ENCODE measurements at places on chromosomes 2 and 18. TPM values are rescaled to one million over a fixed set of nuclear protein-coding genes. Genes with fewer than 3 reads are reported as not detected.

The TBR1 gene
- polyA plus RNA-seq, result not detected

The CRYBA2 gene
- polyA plus RNA-seq, result 1.6 TPM

The RAB6C gene
- polyA plus RNA-seq, result 0.24 TPM

The PAX3 gene
- polyA plus RNA-seq, result not detected

The FARP2 gene
- 35.8 TPM for polyA plus RNA-seq

The NT5DC4 gene
- polyA plus RNA-seq, result not detected

The RGPD8 gene
- polyA plus RNA-seq, result 4.8 TPM

The RESP18 gene
- polyA plus RNA-seq, result not detected

The GALR1 gene
- 0.64 TPM for polyA plus RNA-seq

DNA sequence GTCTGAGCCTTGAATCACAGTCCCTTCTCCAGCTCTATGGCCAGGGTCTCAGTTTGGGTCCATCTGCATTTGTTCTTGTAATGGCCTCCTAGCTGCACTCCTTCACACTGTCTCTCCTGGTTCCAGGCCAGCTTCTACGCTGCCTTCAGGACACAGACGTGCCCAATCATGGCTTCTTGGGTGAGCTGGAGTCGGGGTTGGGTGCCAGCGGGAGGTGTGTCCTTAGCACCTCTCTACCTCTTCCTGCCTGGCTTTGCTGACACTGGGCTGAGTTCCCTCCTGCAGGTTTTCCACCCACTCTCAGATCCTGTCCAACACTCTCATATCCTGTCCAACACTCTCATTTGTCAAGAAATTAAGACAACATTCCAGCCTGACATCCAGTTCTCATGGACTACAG is 9.6 kb downstream of the TRPM8 start:
- no peak for DNase-seq

DNA sequence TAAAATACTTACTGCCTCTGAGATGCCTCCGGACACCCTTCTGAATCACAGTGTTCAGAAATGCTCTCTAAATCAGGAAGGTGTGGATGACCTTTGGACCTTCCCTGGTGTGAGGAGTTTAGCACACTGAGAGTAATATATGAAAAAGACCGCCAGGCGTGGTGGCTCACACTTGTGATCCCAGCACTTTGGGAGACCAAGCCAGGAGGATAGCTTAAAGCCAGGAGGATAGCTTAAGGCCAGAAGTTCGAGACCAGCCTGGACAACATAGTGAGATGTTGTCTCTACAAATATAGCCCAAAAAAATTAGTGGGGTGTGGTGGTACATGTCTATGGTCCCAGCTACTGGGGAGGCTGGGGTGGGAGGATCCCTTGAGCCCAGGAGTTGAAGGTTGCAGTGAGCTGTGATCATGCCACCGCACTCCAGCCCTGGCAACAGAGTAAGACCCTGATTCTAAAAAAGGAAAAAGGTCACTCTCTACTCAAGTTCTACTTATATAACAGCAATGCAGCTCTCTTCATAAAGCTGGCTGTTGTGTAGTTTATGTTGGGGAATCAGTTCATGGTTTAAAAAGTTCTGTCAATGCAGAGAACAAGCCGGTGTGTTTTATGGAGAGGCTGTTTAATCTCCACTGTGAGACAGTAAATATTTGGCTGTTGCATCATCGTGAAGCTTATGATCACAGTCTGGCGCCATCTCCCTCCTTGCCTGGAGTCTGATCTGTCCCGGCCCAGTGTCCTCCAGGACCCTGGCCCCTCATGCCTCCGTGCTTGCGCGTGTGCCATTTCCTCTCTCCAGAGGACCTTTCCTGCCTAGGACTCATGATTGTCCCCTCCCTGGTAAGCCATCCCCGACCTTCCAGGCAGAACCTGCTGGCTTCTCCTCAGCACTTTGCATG is 184.5 kb downstream of the FAM210A start:
- no peak for DNase-seq

DNA sequence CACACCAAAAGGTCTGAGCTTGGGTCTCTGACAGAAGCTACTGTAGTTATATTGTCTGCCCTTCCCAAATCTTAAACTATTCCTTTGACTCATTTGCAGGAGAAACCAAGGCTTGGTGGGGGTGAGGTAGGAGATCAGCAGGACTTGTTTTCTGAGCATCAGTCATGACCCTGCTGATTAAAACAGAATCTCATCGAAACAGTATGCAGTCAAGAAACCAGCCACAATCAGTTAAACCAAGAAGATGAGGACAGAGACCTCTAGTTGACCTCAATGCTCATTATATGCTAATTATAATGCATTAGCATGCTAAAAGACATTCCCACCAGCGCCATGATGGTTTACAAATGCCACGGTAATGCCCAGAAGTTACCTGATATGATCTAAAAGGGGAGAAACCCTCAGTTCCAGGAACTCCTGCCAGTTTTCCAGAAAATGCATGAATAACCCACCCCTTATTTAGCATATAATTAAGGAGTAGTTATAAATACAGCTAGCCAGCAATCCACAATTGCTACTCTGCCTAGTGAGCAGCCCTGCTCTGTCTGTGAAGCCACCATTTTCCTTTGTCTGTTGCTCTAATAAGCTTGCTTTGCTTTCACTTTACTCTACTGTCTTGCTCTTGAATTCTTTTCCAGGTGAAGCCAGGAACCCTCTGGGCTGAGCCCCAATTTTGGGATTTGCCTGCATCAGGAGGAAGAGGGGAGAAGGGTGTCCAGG is 26.7 kb downstream of the DSC3 start:
- no peak for DNase-seq

DNA sequence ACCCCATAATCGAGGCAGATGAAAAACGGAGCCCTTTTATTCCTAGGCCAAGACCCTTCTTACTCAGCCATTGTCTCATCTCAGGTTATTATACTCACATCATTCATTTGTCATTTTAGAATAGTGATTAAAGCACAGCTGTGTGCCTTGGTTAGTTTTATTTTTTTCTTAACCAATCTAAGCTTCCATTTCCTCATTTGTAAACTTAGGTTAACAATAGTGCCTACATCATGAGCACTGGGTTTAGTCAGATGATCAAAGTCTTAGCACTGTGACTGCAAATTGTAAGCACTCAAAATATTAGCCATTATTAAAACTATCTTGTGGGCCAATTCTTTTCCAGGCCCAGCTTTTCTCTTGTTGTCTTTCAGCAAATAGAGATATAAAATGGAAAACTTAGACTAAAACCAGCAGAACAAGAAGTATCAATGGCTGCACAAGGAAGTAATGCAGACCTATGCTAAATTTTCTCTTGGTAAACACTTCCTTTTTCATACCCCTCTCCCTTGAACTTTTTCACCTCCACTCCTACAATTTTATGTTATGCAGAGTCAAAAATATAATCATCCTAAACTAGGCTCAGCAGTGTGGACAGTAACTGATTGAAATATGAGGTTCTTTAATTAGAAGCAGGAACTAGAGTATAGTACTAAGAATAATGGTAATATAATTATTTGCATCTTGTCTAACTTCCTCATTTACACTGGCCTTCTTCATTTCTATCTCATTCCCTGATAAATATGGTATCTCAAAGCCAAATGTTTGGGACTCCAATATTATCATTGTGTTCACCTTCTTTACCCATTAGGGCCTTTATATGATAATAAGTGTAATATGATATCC is 21.5 kb upstream of the GALNT3 start:
- DNase-seq, result no peak

GRCh38 chr2:187774551-187775071 is 220.4 kb upstream of the TFPI start:
- DNase-seq, result no peak

GRCh38 chr2:10522726-10523405 is 74.7 kb upstream of the ODC1 start:
- no peak for DNase-seq

GRCh38 chr2:179302149-179302548 is 37.5 kb upstream of the SESTD1 start:
- DNase-seq, result no peak

DNA sequence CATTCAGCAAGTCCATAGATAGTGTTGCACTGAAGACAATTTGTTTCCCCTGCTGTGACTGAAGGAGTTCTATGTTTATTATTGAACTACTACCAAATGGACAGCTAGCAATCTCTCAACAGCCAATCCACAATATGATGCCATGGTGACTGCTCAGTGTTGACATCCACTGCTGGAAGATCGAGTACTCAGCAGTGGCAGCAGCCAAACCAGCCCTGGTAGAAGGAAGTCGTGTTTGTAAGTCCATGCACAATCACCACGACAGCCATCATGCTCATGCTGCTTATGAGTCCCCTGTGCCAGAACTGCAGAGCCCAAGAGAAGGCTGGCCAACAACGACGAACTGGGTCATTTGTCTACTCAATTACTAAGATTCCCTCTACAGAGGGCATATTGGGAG is 66.4 kb downstream of the OSR1 start:
- no peak for DNase-seq

DNA sequence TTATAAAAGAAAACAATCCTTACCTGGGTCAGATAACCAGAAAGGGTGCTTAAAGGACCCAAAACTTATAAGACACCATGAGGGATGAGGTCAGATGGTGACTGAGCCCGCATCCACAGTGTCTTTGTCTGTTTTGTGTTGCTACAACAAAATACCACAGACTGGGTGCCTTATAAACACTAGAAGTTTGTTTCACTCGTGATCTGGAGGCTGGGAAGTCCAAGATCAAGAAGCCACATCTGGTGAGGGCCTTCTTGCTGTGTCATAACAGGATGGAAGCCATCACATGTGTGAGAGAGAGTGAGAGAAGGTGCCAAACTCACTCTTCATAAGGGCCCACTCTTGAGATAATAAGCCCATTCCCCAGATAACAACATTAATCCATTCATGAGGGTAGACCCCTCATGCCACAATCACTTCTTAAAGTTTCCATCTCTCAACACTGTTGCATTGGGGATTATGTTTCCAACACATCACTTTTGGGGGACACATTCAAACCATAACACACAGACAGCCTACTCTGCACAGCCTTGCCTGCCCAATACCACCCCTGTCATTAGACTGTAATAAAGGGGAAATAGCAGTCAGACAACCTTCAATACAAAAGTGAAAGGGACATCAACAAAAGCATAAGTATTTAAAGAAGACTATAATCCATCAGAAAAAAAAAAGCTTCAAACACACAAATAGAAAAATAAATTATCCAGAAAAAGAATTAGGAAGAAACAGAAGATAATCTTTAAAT is 249.8 kb downstream of the ANAPC1 start:
- no peak for DNase-seq

- no peak for DNase-seq
Measured at GRCh38 chr2:216989340-216990129, 129.7 kb upstream of the TNP1 start.

DNA sequence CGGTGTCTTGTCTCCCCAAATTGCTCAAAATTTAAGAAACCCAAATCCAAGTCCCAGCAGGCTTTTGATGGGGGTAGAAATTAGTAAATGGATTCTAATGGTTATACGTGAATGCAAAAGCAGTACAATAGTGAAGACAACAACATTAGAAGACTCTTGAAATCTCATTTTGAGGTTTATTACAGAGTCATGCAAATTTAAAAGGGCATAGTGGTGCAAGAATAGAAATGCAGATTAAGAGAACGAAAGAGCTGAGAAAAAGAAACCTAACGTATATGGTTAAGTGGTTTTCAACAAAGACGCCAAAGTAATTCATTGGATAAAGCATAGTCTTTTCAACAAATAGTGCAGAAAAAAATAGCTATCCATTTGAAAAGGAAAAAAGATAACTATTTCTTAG is 33.2 kb upstream of the CXXC1 start:
- no peak for DNase-seq

GRCh38 chr2:189552991-189553404 is 27.6 kb downstream of the SLC40A1 start:
- no peak for DNase-seq

GRCh38 chr18:9475643-9476591 is 604 bp downstream of the RALBP1 start:
- peak; percentile 51 for DNase-seq

DNA sequence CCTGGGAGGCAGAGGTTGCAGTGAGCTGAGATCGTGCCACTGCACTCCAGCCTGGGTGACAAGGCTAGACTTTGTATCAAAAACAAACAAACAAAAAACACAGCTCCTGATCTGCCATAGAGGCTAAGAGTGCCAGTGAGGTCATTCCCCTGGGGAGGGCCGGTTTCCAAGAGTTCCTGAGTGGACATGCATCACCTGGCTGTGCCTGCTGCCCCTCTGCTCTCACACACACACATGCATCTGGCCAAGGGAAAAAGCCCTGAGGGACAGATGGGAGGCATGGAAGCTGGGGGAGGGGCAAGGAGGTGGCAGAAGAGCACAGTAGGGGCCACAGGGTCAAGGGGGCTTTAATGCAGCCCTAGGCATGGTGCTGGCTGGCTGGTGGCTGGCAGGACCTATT is 60.4 kb downstream of the ZBTB7C start:
- peak; percentile 62 for DNase-seq

DNA sequence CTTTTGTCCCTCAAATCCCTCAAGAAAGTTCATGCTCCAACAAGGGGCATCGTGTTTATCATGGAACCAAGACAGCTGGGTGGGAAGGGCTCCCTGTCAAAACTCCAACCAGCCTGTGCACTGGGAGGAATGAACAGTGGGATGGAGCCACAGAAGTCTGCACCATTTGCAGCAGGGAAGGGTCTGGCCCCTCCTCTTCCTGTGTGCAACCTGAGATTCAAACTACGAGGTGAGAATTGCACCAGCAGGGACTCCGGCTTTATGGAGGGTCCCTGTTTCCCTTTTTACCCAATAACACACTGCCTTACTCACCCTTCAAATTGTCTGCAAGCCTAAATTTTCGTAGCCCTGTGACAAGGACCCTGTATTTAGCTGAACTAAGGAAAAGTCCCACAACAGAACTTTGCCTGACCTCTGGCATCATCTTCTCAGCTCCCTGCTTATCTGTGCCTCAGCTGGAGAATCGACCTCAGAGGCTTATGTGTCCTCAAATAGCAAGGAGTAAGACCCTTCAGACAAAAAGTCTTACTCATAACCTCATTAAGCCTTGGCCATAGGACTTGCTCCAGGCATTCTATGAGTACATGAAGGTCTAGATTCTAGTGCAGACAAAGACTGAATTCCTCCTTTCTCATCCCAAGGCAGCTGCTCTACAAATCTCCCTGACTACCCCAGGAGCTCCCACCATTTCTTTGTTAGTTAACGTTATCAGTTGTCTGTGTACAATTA is 178.3 kb upstream of the SERPINE2 start:
- DNase-seq, result no peak

GRCh38 chr2:110877031-110877827 is 144.9 kb downstream of the ACOXL start:
- no peak for DNase-seq

DNA sequence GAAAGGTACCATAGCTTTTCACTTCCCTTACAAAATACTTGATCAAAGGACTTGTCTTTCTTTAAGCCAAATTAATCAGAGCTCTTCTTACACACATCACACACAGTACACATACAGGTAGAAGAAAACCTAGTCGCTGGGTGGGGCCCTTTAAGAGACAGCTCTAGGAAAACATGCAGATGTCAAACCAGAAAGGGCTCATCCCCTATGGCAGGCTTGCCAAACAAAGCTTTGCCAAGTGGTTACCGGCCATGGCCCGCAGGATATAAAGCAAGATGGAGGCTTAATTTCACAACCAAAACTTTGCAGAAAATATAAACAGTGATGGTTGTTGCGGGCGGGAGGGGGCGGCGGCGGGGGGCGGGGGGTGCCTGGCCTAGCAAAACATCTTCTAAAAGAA is 2156.0 kb upstream of the PIK3C3 start:
- DNase-seq, result no peak

Measured in adrenal gland (tissue), 19 donors.